ENCODE measurements at places on chromosomes 11 and 22.

GRCh38 chr11:108733479-108734116 is 68.7 kb downstream of the DDX10 start:
- peak; percentile 12 for DNase-seq

DNA sequence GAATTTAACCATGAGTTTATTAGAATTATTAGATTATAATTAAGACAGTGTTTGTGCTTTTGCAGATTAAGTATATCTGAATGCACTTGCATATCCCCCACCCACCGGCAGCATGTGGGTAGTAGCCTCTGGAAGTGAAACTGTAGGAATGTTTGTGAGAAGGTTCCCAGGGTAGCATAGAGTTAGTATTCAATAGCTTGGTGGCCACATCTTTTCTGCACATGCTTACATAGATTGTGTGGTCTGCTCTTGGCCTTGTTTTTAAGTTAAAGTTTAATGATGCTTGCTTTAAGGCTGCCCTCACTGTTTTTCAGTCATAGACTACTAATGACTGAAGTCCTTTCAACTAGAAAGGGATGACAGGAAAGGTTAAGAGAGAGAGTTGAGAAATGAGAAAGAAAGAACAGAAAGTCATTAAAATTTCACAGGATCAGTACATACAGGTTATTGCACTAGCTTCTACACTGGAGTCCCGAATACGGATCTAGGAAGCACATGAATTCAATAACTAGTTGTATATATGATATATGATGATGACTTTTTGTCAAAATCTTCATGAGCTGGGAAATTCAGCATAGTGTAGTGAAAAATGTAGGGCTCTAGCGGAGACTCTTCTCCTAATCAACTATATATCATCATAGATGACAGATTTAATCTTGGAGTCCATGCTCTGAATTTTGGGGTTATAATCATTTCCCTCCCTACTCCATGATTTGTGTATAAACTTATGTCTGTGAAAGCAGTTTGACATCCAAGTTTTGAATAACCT is 137.1 kb downstream of the ARHGAP42 start:
- DNase-seq: no peak

- DNase-seq: peak; percentile 76
These were observed 28.1 kb upstream of the CD81 start for GRCh38 chr11:2348986-2349385.

DNA sequence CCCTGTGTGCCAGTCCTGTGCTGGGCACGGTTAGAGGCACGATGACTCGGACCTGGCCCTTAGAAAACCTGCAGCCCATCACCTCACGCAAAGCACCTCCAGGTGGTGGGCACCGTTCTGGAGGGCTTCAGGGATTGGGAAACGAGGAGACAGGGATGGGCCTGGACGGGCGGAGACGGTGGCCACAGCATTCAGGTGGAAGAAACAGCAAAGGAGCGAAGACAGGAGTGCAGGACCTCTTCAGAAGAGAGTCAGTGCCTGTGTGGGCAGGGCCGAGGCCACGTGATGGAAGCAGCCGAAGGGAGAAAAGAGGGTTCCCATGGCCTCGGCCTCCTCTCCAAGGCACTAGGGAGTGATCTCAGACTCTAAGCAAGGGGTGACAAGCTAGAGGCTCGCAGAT is 8.1 kb upstream of the SLC22A12 start:
- DNase-seq: no peak

DNA sequence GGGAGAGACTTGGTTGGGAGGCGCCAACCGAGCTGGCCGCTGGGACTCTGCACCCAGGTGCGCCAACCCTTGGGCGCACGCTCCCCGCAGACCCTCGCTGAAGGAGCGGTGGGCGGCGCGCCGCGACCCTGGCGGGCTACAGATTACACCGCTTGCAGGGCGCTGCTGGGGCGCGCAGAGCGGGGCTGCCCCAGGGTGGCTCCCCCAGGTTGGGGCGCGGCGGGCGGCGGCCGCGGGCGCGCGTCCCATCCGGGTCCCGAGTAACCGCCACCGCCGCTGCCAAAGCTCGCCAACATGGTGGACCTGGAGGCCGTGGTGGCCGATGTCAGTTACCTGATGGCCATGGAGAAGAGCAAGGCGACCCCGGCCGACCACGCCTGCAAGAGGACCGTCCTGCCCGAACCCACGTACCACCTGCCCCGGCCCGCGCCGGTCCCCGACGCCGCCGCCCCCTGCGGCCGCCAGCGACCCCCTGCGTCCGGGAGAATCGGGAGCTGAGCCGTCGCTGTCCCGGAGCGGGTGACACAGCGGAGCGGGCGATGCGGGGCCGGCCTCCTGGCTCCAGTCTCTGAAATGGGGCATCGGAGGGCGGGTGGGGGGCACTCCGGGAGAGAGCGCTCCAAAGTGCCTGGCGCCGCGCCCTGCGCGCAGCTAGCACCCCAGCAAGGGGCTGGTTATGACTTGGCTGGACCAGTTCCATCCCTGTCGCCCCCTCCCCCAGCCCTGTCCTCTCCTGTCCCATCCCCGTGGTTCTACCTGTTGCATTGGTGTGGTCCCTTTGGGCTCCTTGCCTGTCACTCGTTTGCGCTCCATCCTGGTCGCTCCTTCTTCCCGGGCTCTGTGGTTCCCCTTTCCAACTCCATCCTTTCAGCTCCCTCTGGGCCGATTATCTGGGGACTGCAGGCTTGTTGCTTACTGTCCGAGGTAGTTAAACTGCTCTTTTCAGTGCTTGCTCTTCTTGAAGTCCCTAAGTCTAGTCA is 143.3 kb upstream of the GRK3 start:
- DNase-seq: no peak

DNA sequence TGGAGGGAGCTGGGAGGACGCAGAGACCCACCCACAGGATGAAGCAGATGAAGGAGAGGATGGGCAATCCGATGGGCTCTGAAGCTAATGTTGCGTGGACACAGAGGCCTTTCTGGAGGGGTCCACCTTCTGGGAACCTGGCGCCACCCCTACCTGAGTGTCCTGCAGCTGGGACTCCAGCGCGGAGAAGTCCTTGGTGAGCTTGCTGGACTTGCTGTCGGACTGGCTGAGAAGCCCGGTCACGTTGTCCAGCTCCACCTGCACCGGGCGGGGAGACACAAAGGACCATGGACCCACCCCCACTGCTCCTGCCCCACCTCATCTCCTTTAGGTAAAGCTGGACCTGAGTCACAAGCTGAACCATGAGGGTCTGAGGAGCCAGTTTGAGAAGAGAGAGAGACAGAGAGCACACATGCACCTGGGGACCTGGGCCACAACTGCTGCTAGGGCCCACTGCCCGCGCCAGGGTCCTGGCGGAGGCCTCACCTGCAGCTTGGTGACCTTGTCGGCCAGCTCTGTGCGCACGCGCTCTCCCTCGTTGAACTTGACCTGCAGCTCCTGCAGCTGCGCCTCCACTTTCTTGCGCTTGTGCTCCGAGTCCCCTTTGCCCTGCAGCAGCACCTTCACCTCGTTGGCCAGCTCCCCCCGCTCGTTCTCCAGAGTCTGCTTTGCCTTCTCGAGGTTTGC is 40.8 kb downstream of the APOL1 start:
- DNase-seq: no peak

- no peak for DNase-seq
These were observed 76.9 kb upstream of the ANO1 start for GRCh38 chr11:70001246-70001645.

DNA sequence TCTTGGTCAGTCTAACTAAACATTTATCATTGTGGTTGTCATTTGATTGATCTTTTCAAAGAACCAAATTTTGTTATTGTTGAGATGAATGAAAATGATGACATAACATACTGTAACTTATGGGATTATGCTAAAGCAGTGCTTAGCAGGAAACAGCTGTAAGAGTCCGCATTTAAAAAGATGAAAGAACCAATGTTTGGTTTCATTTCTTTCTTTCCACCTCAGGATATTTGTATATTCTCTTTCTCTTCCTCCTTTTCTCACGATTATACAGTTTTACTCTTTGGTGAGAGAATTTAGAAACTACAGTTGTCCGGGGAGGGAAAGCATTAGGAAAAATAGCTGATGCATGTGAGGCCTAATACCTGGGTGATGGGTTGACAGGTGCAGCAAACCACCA is 23.1 kb downstream of the PIH1D2 start:
- no peak for DNase-seq
